ENCODE measurements at places on chromosomes 6 and 20.

DNA sequence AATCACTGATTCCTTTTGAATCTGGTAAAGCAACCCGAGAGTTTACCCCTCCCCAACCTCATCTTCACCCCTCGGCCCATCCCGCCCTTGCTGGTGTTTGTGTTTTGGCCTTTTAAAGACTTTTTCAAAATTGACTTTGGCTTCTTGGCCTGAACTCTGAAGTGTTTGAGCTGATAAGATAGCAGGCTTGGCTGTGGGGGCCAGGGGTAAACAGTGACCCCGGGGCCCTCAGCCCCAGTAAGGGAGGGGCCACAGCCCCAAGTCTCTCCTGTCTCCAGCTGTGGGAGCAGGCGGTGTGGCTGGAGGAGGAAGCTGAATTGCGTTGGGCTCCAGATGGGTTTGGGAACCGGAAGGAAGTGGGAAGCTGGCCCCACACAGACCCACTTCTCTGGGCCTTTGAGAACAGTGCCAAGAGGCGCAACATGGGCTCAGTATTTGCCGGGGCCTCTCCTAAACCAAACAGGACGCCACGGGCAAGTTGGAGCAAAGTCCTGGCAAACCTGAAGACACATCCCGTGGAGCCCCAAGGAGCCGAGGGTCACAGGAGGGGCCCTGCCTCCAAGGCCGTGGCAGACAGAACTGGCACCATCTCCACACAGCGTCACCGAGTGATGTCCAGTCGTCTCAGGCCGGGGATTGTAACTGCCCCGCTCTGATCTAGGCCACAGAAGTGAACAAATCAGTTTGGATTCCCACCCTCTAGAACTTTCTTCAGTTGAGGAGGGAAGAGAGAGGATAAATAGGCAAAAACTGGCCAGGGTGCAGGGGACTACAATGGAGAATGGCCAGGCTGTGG, 54.3 kb upstream of the PTPN1 start:
- DNase-seq: no peak

GRCh38 chr6:14235653-14236356, 118.2 kb downstream of the CD83 start:
- DNase-seq: no peak

- peak; percentile 87 for DNase-seq
Measured at GRCh38 chr20:62117658-62118057, 4.6 kb upstream of the LSM14B start.

DNA sequence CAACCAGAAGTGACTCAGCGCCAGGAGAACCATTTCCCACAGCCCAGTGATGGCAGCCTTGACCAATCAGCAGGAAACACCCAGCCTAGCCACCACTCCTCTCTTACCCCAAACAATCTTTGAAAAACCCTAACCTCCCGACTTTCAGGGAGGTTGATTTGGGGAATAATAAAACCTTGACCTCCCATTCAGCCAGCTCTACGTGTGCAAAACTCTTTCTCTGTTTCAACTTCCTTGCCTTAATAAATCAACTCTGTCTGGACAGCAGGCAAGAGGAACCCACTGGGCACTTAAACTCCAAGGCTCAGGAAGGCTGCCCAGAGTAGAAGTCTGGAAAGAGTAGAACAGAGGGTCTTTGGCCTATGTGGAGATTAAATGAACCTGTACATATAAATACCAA, 35.0 kb downstream of the SERPINB1 start:
- no peak for DNase-seq

DNA sequence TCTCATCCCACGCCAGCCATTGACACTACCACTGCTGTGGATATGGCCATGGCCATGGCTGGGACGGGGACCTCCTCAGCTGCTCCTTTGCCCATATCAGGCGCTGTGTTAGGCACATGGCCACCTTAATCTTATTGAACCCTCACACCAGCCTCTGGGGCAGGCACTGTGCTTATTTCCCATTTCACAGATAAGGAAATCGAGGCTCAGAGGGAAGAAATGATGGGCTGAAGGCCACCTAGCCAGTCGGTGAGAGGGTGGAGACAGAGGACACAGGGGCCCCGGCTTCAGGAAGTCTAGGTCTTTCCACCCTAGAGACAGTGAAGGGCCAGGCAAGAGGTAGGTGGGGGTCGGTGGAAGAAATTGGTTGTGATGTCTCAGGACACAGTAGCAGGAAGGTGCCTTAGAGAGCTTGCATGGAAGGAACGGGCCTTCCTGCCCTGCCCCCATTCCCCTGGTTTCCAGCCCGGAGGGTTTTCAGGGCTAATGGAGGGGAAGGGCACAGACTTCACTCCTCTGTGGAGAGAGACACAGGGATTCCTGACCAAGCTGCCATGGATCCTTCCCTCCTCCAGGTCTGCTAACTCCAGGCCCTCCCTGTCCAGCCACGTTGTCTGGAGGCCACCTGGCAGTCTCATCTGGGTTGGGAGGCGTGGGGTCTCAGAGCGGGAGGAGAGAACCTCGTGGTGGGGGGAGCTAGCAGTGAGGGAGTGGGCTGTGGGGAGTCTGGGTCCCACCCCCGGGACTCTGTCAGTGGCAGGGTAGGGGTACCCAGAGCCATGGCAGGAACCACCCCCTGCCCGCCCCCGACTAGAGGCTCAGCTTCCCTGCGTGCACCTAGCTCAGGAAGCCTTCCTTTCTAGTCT, 120.4 kb downstream of the VEGFA start:
- DNase-seq: no peak

DNA sequence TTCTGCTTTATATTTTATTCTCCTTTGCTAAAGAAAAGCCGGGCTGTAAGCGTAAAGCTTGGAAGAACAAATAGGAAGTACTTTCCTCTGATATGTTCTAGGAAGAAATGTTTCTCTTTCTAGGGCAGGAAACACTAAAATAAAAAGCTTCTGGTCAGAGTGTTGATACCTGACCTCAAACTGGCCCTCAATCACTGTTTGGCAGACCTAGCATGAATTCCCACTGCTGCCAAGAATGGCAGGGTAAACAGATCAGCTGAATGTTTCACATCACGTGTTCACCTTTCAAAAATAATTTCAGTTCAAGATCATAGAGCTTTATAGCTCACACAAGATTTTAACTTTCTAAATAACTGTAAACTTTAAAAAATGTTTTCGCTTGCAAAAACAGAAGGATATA, 2.9 kb downstream of the MPC1 start:
- DNase-seq: no peak

- no peak for DNase-seq
Measured at GRCh38 chr6:16236631-16237199, 1.7 kb upstream of the GMPR start.

DNA sequence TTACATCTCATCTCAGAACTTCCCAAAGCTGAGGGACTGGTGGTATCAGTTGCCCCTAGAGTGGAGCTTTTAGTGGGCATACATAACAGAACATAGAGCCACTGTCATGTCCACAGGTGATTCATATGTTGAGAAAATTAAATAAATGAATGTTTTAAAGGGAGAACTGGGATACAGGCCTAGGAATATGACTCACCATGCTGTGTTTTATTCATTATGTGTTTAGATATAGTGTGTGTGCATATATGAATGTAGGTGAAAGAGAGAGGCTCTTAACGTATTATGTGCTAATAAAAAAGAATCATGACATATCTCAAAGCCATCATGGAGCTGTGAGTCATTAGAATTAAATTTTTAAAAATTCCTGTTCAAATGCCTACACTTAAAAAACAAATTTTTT, 332.2 kb upstream of the RSPO3 start:
- DNase-seq: no peak

GRCh38 chr6:104987218-104987617, 30.3 kb downstream of the LIN28B start:
- no peak for DNase-seq

GRCh38 chr6:143807103-143807772, 35.9 kb upstream of the LTV1 start:
- DNase-seq: no peak

- DNase-seq: no peak
Measured at GRCh38 chr20:21234324-21234723, 68.8 kb upstream of the XRN2 start.

- no peak for DNase-seq
Measured at GRCh38 chr6:108260126-108260808, 573 bp downstream of the SNX3 start.

GRCh38 chr20:16607364-16608276, 34.4 kb upstream of the KIF16B start:
- no peak for DNase-seq

GRCh38 chr20:25000268-25000801, 7.8 kb upstream of the APMAP start:
- DNase-seq: no peak

GRCh38 chr6:156933201-156934068, 156.3 kb downstream of the ARID1B start:
- DNase-seq: no peak

GRCh38 chr6:163655217-163656121, 241.0 kb downstream of the QKI start:
- DNase-seq: no peak

DNA sequence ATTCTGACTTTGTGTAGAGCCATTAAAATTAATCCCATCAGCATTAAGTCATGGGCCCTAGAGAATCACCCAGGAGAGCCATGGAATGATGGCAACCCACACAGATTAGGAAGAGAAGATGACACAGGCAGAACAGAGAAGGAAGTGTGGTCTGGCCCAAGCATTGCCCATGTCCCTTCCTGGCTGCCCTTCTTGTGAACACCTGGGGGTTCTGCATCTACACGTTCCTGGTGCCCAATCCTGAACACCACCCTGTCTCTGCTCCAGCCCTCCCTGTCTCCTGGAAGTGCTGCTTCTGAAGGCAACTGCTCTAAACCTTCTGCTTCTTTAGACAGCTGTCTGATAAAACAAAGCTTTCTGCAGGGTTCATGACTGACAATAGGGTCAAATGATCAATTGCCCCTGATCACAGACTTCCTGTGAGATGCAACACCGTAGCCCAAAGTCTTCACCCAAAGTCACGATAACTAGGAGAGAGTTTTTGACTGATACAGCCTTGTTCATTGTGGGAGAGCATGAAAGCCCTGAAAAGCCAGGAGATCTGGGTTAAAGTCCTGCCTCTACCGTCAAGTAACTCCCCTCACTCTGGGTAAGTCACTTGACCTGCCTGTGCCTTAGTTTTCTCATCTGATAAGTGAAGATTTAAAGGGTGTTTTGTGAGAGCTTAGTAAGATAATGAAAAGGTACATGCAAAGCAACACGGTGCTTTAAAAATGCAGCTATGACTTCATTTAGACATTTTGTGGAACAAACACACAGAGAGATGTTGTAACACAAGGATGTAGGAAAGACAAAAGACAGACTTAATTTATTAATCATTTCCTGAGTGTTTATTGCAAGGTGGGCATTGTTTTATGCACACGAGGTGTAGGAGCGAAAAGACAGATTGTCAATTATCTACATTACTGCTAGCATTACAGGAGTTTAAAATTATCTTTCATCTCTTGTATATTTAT, 291.2 kb upstream of the STXBP5 start:
- DNase-seq: no peak

DNA sequence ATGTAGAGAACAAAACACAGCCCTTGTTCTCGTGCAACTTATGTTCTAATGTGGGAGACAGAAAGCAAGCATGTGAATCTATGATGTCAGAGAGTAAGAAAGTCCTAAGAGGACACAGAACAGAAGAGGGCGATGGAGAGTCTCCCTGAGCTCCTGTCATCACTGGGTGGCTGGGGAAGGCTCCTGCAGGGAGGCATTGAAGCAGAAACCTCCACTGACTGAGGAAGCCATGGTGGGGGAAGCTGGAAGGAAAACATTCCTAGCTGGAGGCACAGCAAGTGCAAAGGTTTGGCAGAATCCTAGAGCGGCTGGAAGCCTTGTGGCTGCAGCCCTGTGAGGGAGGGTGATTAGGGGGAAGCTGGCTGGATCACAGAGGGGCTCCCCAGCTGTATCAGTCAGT, 248.0 kb downstream of the CDH26 start:
- no peak for DNase-seq

- no peak for DNase-seq
Measured at GRCh38 chr6:112956696-112957535, 609.8 kb downstream of the RFPL4B start.

GRCh38 chr20:34015401-34016335, 22.0 kb downstream of the RALY start:
- DNase-seq: no peak
